ENCODE measurements at places on chromosomes 3 and 15.

DNA sequence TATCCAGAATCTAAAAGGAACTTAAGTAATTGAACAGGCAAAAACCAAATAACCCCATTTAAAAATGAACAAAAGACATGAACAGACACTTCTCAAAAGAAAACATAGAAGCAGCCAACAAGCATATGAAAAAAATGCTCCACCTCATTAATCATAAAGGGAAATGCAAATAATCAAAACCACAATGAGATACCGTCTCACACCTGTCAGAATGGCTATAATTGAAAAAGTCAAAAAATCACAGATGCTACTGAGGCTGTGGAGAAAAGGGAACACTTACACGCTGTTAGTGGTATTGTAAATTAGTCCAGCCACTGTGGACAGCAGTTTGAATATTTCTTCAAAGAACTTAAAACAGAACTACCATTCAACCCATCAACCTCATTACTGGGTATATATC lies 220.7 kb downstream of the MEX3B start:
- DNase-seq, result no peak

DNA sequence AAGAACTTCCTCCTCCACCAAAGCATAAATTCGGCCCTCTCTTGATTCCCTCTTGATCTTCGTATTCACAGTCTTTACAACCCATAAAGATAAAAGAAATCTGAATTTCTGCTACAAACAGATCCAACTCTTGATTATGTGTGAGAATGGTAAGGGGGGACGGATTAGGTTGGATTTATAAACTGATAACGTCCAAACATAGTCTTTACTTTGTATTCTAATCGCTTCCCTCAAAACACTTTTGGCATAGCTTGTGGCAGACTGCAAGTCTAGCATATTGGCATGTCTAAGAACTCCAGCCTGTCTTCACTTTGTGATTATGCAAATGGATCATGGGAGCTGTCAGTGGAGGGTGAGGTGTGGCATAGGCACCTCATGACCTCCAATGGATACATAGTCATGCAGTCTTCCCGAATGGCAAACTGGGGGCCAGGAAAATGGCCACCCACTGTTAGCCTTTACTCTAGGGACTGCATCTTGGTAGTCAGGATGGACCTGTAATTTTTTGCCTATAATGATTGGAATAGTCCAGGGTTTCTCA lies 24.3 kb upstream of the GPR171 start:
- DNase-seq, result no peak

GRCh38 chr3:176590722-176591121 lies 606.6 kb downstream of the TBL1XR1 start:
- DNase-seq, result no peak

- DNase-seq, result no peak
These were observed 27.2 kb downstream of the VEPH1 start for GRCh38 chr3:157475921-157476414.

- DNase-seq, result no peak
These were observed 258.5 kb downstream of the PTPRG start for GRCh38 chr3:61819861-61820260.

All from heart left ventricle (tissue), 16 donors.